ENCODE measurements at places on chromosomes 5 and 9.

- no peak for DNase-seq
These were observed 18.7 kb upstream of the B4GALT1 start for GRCh38 chr9:33185858-33186257.

- DNase-seq = no peak
These were observed 43.3 kb downstream of the PUM3 start for GRCh38 chr9:2800394-2801179.

DNA sequence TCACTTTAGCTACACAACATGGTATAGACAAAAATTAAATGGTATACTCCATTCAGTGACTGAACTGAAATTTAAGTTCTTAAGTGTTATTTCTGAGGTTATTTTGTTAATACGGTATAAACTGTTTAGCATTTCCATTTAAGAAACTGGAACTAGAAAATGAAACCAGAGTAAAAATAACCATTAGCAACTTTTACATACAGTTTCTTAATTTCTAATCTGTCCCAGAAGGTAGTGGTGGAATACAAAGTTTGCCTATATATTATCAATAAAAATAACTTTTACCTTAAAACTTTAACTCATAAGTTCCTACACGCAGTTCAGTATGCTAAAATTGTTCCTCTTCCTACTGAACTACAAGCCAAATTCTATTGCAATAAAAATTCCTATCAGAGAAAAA, 10.3 kb downstream of the GOLPH3 start:
- no peak for DNase-seq

GRCh38 chr9:20065796-20066700, 277.2 kb upstream of the SLC24A2 start:
- DNase-seq = no peak

DNA sequence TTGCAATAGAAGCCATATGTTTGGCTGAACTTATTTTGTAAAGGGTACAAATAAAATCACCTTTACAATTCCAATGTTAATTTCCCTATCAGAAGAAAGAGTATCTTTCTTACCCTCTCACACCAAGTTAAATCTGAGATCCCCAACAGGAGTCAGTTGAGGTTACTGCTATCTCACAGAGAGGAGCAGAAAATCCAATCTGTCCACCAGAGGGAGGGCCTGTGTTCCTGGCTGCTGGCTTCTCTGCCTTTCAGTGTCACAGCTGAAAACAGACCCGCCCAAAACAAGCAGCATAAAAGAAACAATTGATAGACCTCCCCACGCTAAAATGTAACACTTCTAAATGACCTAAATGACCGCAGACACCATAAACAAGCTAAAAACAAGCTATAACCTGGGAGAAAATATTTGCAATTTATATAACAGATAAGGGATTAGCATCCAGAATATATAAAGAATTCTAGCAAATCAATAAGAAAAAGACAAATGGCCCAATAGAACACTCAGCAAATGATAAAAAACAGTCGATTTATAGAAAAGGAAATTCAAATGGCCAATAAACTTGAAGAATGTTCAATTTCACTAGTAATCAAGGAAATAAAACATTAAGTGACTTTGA, 24.5 kb upstream of the MVB12B start:
- no peak for DNase-seq

DNA sequence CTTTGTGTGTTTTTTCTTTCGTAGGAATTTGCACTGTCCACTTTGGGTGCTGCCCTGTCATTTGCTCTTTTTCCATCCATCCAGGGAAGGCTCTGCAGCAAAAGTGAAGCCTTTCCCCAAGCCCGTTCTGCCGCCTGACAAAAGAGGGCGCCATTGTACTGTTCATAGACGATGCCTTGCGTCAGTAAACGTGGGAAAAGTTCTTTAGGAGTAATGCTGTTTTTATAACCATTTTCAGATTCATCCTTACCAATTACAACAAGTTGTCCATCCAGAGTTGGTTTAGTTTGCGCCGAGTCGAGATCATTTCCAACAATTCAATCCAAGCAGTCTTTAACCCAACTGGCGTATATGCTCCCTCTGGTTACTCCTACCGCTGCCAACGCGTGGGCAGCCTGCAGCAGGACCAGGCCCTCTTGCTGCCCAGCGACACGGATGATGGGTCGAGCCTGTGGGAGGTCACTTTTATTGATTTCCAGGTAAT, 34.3 kb upstream of the RPS23 start:
- no peak for DNase-seq

DNA sequence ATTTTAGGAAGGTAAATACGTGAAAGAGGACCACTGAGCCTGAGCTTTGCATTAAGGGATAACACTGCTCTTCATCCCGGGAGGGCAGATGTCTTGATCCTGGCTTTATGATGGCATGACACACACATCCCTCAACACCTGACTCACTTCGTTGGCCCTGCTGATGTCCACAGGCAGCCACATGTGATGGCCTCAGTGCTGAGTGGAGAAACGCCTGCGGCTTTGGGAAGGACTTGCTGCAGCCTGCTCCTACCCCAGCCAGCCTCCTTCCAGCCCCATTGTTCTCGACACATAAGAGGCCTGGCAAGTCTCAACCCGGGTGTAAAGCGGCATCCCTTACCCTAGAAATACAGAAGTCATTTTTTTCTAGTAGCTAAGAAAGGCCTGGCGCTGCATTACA, 169.0 kb downstream of the SYK start:
- DNase-seq = no peak

DNA sequence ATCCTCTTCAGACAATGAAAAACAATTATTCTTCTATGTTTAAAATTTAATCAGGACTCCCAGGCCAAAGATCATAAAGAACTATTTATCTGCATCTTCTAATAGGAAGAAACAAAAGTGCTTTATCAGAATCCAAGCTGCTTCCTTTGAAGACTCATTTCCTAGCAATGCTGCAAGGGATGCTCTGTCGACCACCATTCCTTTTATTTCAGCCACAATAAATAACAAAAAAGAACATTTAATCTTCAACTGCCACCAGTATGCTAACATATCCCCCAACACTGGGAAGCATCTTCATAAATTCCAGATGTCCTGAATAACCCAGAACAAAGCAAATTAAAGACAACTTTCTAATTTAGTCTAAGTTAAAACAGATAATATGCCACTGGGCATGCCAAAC, 68.7 kb downstream of the PKD2L2 start:
- DNase-seq = no peak

GRCh38 chr5:160134332-160134731, 15.1 kb upstream of the PWWP2A start:
- DNase-seq = no peak

DNA sequence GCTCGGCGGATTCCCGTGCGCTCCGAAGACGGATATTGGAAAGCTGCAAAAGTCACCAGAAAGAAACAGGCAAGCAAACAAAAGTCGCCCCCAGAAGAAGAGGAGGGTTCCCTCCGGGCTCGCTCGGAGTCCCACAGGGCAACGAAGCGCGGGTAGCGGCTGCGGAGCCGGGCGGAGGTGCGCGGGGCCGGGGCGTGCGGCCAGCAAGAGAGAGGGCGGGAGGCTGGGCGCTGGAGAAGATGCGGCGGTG, at the start of gene FBN2:
FBN2 (minus strand) TSS at position 246 of the 250 bp plus-strand sequence. CDS start 642 bp downstream, outside the sequence.
- DNase-seq = no peak

GRCh38 chr9:101487443-101487840, 46.2 kb upstream of the RNF20 start:
- DNase-seq = no peak

- DNase-seq = no peak
These were observed 22.7 kb downstream of the CFAP90 start for GRCh38 chr5:7828269-7828668.

DNA sequence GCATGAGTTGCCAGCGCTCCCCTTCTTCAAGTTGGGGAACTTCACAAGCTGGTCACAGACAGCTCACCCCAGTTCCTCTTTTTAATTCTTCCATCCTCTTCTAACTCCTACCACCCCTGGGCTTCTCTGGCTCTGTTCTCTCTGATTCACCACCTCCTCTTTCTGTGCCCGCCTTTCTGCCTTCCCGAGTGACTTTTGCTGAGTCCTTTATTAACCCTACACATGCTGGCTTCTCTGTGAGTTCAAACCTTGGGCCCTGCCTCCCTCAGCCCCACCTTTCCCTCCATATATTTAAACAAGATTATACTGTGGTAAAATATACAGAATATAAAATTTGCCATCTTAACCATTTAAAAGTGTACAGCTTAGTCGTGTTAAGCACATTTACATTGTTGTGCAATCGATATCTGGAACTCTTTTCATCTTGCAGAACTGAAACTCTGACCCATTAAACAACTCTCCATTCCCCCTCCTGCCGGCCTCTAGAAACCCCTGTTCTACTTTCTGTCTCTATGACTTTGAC, 32.0 kb downstream of the SLC46A2 start:
- DNase-seq = no peak

- DNase-seq = no peak
These were observed 120.9 kb upstream of the CNTLN start for GRCh38 chr9:17013891-17014290.

DNA sequence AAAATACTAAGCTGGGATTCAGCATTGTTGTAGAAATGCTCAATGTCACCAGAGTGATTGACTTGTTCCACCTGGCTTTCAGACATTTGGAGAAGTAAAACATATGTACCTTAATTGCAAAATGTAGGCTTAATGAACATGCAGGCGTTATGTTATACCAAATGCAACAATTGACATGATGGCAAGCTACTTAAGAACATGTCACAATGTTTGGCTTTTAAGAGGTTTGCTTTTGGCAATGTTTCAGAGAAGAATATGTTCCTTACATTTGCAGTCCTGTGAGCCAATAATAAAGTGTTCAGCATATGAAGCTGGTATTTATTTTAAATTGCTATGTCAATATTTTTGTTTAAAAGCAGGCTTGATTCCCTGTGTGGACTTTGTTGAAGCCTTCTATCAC, 111.7 kb upstream of the NUDT12 start:
- no peak for DNase-seq

GRCh38 chr5:69516769-69517168, 24.2 kb downstream of the OCLN start:
- DNase-seq = no peak

DNA sequence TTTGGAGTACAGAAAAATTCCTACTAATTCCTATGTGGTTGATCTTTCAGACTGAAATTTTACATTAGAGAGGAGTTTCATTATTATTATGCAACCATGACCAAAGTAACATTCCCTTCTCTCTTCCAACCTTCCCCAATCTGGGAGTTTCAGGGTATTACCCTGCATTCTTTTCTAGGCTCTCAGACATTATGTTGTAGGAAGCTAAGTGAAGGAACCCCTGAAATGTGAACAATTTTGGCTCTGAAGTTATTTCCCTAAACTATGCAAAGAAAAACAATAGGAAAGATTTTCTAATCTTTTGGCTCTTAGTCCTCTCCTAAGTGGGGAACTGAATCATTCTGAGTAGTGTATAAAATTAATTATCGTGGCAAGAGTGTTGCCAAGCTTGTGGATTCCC, 63.3 kb upstream of the ZFAND5 start:
- no peak for DNase-seq
